ENCODE measurements at places on chromosomes 6 and 20.

- no peak for DNase-seq
These were observed 18.4 kb downstream of the THBS2 start for GRCh38 chr6:169235286-169235685.

DNA sequence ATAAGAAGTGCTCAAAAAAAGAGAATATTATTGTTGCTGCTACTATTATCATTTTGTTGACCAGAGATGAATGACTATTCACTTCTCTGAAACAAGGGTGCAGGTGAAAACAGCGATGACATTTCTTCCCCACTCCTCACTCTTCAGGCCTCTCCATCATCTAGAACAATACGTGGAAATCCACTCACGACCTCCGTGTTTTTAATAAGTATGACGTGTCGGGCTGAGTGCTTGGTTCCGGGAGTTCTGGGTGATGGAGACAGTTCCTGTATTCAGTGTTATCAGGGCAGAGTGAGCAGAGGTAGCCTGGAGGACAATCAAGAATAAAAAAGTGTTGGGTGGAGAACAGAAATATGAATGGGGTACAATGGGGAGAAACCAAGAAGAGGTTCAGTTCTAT is 130.0 kb upstream of the ZNF217 start:
- DNase-seq = no peak

- no peak for DNase-seq
These were observed 60.6 kb downstream of the SYNE1 start for GRCh38 chr6:152576525-152576924.

DNA sequence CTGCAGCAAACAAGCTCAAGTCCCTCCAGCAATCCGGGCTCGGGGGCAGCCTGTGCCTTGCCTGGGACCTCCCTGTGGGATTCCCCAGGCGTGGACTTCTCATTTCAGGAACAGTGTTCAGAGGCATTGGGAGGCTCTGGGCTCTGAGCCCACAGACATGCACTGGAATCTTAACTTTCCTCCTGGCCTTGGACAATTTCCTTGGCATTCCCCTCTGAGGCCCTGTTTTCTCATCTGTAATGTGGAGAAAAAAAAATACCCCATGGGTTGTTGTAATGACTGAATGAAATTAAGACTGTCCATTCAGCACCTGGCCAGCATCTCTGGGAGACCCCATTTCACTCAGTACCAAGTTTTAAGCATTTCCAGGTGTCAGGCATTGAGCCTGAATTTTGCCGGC is 17.6 kb downstream of the BPIFB4 start:
- DNase-seq = no peak

- no peak for DNase-seq
These were observed 13.4 kb downstream of the ZNF318 start for GRCh38 chr6:43355862-43356590.

DNA sequence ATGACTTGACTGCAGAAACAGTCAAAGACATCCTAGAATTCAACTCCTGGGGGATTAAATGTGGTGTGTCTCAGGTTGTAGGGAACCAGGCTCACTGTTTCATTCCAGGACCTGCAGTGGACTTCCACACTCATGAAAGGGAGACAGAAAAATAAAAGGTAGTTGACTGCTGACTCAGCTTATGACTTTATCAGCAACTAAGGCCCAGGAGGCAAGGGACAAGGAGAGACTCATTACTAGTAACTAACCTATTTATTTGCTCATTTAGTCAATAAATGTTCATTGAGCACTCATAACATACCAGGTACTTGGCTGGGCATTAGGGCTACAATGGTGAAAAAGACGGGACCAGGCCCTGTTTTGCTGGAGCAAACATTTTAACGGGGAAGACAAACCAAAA is 2.9 kb downstream of the ZSCAN31 start:
- DNase-seq = no peak

DNA sequence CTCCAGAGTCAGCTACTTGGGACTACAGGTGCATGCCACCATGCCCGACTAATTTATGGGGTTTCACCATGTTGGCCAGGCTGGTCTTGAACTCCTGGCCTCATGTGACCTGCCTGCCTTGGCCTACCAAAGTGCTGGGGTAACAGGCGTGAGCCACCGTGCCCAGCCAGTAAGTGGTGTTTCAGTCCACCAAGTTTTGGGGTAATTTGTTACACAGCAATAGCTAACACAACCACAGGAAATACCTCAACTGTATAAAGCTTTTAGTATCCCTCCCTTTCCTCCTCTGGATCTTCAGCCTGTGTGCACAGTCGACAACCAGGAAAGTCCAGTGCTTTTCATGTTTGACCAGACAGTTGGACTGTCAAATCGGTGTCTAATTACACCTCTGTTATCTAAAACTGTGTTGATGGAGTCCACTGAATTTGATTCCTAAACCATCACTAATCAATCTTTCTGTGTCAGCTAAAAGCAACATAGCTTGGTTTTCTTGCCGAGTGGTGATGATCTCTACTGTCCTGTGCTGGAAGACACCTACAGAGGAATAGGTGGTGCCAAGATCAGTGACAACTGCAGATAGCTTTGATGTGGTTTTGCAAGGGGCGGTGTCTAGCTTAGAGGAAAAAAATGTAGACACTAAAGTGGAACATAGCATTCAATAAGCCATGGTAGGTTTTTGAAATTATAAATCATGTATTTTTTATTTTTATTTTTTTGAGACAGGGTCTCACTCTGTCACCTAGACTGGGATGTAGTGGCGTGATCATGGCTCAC is 22.2 kb upstream of the ZBTB2 start:
- DNase-seq = no peak

GRCh38 chr6:135583256-135583761 is 85.8 kb upstream of the AHI1 start:
- DNase-seq = no peak

DNA sequence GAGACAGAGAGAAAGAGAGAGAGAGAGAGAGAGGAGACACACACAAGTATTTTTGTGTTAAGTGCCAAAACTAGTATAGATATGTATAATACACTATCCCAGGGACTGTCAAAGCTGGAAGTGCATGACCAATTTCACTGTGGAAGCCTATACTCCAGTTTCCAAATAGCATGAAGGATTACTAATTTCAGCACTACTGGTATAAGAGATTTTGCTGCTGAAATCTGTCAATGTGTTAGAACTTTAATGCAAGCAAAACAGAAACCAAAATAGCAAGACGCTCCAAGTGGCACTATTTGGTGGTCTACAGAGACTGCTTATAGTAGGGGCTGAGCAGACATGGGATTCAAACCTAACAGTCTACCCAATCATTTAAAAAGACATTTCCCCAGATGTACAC is 284.8 kb downstream of the BTBD9 start:
- no peak for DNase-seq

DNA sequence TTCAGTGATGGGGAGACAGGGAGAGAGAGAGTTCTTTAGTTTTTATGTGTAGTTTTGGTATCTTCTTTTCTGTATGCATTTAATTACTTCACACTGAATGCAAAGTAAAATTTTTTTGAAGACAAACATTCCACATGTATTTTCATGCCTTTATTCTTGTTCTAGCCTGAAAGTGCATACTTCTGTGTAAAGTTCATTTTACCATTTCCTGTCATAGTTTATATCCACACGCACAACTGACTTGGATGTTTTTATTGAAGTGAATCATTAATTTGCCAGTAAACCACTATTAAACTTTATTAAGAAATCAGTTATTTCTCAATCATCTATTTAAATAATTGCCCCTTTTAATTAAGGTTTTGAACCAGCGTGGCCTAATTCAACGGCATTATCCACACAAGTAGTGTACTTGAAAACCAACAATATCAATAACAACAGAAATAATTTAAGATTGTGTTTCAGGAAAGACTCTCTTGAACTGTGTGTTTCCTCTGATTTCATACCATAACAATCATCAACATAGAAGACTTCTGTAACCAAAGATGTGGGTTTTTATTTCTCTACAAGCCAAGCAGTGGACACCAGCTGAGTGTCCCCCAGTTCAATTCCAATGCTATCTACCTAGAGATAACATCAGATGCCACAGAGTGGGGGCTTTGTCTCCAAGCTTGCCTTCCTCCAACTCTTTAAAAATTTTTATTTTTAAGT is 512.7 kb upstream of the JAG1 start:
- no peak for DNase-seq

DNA sequence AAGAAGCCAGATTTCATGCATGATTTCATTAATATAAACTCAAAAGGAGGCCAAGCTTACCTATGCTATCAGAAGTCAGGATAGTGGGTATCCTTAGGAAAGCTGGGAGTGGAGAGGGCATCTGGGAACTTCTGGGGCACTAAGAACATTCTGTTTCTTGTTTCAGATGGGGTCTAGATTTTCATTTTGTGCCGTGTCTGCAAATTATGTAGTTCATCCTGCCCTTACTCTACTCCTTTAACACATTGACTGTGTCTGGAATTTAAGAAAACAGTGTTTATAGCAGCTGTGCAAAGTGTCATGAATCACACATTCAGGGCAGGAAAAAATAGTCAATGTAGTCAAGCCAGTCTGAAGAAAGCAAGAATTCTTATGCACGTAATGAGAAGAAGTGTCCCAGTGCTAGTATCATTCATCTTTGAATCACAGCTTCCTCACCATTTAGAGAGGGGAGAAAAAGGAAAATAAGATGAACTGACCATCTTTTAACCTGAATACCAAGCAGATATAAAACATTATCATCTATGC is 11.6 kb upstream of the SPTLC3 start:
- no peak for DNase-seq

GRCh38 chr6:5851261-5851757 is 155.4 kb downstream of the NRN1 start:
- peak; percentile 72 for DNase-seq

DNA sequence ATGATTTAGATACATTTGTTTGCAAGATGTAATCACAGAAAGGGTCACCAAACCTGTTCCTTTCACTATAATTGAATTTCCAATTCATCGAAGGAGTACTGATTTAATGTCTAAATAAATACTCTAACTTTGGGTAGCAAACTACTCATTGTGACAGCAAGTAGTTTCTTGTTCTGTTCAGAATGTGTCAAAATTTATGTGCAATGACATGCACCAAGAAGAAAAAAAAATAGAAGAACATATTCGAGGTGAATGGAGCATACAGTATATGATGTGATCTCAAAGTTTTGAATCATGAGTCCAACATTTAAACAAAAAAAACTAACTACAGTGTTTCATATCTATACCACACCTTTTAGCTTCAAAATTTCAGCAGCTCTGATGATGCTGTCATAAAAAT is 583.6 kb upstream of the MMS22L start:
- no peak for DNase-seq

- DNase-seq = peak; percentile 36
These were observed 98.5 kb downstream of the TFAP2A start for GRCh38 chr6:10316373-10316721.

DNA sequence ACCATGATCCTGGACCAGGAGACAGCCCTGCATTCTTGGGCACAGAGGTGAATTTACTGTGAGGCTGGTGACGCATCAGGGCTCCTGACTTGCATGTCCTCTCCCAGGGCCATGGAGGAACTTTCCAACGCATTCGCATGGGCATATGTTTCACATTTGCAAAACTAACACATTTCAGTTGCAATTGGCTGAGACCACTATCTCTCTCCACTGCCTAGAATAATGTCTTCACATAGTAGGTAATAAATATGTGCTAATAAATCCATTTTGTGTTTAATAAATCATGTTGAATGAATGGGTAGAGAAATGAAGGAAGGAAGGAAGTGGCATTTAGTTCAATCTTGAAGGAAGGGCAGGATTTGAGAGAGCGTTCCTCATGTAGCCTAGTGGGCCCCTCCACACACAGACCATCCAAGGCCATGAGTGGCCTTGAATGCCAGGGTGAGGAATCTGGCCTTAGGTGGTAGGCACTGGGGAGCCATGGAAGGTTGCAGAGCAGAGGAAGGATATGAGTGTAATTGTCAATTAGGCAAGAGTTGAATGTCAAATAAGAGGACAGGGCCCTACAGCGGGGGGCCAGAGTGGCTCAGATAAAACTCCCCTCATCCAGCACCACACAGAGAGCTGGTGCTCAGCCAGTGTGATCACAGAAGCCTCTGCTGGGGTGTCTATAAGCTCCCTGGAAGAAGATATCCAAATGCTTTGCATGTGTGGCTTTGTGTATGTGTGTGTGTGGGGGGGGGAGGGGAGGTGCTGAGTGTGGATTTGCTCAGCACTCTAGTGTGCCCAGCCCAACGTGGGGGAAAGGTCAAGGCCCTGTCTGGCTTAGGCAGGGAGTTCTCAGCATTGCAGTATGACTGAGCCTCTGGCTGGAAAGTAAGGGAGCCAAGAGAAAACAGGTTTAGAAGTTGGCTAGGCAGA is 30.9 kb upstream of the CCN5 start:
- DNase-seq = no peak

GRCh38 chr6:277746-278145 is 14.5 kb upstream of the DUSP22 start:
- DNase-seq = no peak

DNA sequence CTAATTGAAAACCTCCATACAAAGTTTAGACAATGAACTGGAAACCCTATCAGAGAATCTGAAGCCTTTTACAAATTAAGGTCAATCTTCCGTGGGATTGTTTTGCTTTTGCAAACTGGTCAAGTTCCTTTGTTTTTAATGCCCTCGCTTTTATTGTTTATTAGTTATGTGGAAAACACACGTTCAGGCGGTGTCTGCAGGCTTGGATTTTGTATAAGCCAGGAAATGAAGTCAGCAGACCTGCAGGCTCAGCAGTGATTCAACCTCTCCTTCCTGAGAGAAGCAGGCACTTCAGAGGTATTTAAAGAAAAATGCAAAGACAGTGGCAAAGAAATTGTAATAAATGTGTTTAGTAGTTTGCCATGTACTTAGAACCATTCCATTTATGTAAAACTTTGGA is 103.4 kb upstream of the PDE10A start:
- no peak for DNase-seq

DNA sequence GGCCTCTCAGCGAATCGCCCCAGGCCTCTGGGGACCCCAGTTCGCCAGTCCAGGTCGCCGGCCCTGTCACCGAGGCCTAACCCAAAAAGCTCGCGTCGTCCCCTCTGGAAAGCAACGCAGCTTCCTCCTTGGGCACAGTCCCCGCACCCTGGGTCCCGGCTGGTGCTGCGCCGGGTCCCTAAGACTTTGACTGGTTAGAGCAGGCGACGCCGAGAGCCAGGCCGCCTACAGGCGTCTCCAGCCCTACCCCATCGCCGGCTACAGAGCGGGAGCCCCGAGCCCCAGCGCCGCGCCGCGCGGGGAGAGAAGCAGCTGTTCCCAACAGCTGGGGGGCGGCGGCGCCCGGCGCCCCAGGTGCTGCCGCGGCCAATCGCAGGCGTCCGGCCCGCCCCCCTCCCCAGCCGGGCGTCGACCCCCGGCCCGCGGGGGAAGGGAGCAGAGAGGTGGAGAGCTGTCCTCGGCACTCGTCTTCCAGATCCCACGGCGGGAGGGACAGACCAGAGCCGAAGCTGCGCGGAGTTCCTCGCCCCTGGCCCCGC is 540 bp upstream of the RBM24 start:
- peak; percentile 46 for DNase-seq
